Thoracic aorta (tissue), 2 donors: ENCODE measurements at places on chromosomes 11 and 22. TPM values are rescaled to one million over a fixed set of nuclear protein-coding genes. Genes with fewer than 3 reads are reported as not detected.

ZNF214 gene
- 0.68 TPM for total RNA-seq

GRCh38 chr11:106410902-106411301 lies 333.4 kb downstream of the AASDHPPT start:
- no peak overlapping the region for H3K4me3 ChIP-seq
- no peaks in the 10 kb centered on the region for H3K27me3 ChIP-seq
- no peaks in the 10 kb centered on the region for H3K36me3 ChIP-seq
- H3K4me1 ChIP-seq = no peaks in the 10 kb centered on the region
- no peak for DNase-seq

DNA sequence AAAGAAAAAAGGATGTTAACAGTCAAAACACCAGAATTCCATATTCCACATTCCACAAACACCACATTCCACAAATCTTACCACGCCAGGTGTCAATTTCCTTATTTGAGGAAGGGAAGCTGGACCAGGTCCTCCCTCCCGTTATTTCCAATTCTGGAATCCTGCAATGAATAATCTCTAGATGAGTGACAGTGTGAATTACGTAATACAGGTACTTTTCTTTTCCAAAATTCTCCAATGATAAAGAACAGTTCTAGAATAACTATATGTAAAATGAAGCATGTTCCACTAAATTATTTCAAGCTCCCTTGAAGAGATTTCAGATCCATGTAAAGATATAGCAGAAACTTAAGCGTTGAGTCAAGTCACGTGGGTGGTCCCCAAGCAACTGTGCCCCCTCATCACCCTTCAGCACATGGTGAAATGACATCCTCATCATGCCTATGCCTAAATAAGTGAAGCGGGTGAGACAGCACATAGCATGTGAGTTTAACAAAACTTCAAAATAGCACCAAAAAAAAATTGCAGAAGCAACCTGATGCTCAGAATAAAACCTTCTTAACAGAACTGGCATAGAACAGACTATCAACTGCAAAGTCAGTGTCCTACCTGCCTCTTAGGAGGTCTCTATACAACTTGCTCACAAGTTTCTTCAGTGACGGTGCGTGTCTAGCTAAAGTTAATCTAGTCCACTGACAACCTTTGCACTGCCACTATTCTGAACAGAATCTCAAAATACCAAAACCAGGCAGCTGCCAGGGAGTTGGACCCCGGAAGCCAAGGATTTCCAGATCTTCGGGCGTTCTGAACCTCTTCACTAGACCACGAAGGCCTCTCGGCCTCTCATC lies 876 bp downstream of the NFRKB start:
- H3K27ac ChIP-seq = peak overlapping the region; percentile 52
- no peaks in the 10 kb centered on the region for H3K36me3 ChIP-seq
- peak overlapping the region; percentile 94 for H3K4me3 ChIP-seq
- DNase-seq = no peak

GRCh38 chr11:67596753-67597300 lies 9.9 kb upstream of the NDUFV1 start:
- no peaks in the 10 kb centered on the region for H3K36me3 ChIP-seq
- H3K27me3 ChIP-seq = no peaks in the 10 kb centered on the region
- no peak overlapping the region for H3K4me3 ChIP-seq

- H3K27me3 ChIP-seq = no peaks in the 10 kb centered on the region
- peaks cover 17% of the 10 kb centered on the region for H3K4me1 ChIP-seq
- no peak overlapping the region for H3K27ac ChIP-seq
- H3K4me3 ChIP-seq = no peak overlapping the region
- H3K36me3 ChIP-seq = no peaks in the 10 kb centered on the region
- no peak for DNase-seq
These were observed 37.2 kb downstream of the MUC5B start for GRCh38 chr11:1260023-1260501.

- H3K27me3 ChIP-seq = no peaks in the 10 kb centered on the region
- DNase-seq = no peak
- H3K4me1 ChIP-seq = peaks cover 14% of the 10 kb centered on the region
- no peaks in the 10 kb centered on the region for H3K36me3 ChIP-seq
These were observed 384.8 kb downstream of the MN1 start for GRCh38 chr22:27416511-27417420.
